ENCODE measurements at places on chromosomes 2 and 18.

GRCh38 chr2:14861181-14861580 is 228.7 kb downstream of the LRATD1 start:
- DNase-seq: no peak

DNA sequence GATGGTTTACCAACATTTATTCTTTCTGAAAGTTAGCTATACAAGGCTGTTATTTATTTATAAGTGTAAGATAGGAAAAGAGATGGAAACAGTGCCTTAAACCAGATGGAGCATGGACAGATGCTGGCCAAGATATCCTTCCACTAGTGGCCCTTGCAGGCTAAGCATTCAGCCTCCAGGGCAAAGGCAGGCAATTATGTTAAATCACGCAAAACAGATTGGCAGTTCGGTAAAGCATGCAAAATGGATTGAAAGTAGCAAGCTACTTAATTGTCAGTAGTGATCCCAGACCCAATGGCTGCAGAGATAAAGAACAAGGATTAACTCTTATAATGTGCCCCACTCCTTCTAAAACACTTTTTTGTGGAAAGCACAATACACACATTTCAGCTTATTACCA is 105.4 kb upstream of the MAP4K3 start:
- no peak for DNase-seq

DNA sequence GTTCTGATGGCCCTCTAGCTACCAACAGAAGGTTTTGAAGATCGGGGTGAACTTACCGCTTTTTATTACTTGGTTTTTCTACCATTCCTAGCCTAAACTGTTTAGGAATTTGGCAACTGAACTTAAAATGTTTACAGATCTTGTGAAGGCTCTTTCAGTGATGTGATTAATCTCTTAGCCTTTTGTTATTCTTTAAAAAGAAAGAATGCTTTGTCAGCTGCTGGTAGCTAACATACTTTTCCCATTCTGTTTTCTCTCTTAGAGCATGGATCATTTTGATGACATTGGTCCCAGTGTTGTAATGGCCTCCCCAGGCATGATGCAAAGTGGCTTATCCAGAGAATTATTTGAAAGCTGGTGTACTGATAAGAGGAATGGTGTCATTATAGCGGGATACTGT is 18.1 kb downstream of the CPSF3 start:
- no peak for DNase-seq

DNA sequence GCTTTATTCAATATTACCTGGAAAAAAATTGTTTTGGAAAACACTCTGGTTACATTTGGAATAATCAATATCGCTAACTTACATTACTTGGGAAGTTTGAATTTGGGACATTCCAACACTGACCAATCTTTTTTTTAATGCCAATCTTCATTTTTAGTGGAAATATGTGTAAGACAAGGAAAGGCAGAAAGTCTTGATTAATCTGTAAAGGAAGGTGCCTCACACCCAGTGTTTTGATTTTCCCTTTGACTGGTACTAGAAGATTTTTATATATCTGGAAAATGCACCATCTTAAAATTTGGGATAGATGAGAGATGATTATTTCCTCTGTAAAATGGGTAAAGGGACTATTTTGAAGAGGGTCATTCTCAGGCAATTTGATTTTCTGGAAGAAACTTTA is 879.2 kb upstream of the ZEB2 start:
- DNase-seq: no peak

DNA sequence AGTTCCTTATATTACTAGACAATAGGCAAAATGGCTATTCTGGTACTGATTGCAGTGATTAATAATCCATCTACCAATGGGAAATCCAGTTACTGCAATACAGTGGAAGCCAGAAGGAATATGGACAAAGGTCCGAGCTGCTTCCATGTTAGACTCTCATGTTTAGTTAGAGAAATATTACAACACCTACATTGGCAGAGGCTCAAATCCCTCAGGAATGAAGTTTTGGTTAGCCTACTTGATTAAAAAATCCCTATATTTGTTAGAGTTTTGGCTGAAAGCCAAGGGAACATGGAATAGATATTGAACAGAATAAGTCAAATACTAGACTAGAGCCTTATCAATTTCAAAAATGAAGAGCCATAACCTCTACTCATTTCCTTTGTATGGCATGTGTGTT is 48.5 kb downstream of the ARL6IP6 start:
- DNase-seq: no peak
